Retinal pigment epithelial cell (primary cell): ENCODE measurements at places on chromosomes 7 and 10.

DNA sequence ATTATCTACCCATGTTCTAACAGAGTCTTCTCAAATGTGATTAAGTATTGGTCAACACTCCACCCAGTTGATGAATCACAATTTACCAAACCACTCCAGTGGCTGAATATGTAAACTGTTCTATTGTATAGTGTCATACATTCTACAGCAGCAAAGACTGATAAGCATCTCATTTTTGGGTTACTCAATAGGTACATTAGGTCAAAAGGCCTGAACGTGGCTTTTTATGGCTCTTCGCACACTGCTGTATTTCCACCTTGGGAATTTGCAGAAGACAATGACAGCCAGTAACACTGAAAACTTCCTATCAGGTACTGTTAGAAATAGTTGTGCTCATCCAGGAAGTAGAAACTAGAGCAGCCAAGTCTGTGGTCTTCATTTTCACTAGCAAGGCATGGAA is 166.9 kb downstream of the GLI3 start:
- DNase-seq: no peak

GRCh38 chr7:24419511-24419910 is 135.5 kb downstream of the NPY start:
- DNase-seq: no peak

DNA sequence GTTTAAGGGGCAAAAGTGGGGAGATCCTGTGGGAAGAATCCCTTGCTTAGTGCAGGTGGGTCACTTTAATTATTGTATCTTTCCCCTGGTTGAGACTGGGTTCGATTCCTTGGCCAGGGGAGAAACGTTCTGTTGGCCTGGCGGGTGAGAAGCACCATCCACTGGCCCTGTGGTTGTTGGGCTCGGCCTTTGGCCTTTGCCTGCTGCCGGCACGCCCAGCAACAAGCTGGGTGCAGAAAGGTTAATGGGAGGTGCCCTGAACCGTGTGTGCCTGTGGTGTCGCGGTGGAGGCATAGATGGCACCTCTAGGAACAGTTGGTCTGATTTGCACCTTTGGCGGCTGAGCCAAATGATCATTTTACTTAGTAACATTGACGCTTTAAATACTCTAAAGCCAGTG is 363.6 kb upstream of the CNTNAP2 start:
- DNase-seq: no peak

DNA sequence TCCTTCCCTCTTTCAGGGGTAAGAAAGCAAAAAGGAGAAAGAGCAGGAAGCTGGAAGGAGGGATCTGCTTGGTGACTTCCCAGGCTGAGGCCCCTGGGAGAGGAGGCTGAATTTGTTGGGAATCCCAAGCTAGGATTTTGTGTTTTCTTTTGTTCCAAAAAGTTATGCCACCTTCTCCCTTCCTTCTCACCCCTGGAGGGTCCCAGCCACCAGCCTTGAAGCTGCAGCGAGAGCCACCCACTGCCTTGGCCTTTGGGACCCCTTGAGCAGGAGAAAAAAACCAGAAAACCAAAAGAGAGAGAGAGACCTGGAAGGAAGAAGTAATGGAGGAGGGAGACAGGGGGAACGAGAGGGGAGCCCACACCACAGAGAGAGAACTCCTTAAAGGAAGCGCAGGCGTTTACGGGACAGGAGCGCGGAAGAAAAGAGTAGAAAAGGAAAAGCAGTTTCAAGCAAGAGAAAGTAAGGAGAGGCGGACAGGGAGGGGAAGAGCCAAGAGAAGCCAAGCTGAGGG is 7.2 kb downstream of the VAX1 start:
- DNase-seq: no peak

DNA sequence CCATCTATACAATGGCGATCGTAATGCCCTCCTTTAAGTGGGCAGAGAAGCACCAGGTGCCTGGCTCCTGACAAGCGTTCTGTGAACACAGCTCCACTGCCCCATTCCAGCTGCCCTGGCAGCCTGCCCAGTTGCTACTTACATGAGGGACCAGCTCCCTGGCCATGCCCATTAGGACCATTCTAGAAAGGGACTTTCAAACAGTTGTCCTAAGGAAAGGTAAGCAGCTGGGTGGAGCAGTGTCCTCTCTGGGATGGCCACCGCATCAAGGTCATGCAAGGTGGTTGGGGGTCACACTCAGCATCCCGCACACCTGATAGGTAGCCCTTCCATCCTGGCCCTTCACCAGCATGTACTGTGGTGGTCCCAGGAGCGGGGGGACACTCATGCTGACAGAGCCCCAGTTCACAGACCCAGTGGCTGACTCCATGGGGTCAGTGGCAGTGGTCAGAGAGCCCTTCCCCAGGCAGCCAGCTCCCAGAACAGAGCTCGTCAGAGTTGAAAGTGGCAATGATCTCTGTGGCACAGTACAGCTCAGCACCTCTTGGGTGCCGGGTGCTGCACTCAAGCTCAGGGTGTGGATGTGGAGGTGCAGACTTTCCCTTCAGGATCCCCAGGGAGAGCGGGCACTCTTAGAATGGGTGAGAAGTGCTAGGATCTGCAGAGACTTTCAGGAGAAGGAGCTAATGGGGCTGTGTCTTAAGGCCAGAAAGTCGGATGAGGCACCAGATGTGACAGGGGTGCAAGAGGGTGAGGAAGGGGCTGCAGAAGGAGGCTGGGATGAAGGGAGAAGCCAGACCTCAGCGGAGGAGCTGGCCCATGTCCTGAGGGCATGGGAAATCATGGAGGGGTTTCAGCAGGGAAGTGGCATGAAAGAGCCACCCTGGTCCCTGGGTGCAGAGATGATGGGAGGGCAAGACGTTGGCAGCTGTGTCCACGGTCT is 10.9 kb downstream of the MMRN2 start:
- no peak for DNase-seq

GRCh38 chr7:98603399-98603788 is 13.7 kb upstream of the NPTX2 start:
- no peak for DNase-seq

- no peak for DNase-seq
These were observed 105.7 kb upstream of the PPIF start for GRCh38 chr10:79241629-79241989.

GRCh38 chr7:13110107-13110506 is 422.7 kb downstream of the ARL4A start:
- no peak for DNase-seq

DNA sequence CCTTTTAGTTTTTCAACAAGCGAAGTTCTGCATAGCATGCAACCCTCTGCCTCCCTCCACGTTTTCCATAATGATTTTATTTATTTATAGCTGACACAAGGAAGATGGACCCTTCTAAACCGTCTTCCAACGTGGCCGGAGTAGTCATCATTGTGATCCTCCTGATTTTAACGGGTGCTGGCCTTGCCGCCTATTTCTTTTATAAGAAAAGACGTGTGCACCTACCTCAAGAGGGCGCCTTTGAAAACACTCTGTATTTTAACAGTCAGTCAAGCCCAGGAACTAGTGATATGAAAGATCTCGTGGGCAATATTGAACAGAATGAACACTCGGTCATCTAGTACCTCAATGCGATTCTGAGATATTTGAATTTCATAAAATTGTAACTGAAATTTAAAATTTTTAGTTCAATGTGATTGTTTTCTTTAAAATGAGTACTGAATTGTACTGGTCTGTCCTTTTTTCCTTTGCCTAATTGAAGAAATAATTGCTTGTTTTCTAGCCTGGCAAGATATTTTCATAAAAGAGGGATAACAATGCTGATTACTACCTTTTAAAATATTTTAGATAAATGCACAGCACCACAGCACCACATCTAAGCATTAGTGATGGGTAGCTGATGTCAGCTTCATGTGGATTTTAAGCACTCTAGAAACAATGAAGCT is 41.5 kb upstream of the SLC39A12 start:
- no peak for DNase-seq

DNA sequence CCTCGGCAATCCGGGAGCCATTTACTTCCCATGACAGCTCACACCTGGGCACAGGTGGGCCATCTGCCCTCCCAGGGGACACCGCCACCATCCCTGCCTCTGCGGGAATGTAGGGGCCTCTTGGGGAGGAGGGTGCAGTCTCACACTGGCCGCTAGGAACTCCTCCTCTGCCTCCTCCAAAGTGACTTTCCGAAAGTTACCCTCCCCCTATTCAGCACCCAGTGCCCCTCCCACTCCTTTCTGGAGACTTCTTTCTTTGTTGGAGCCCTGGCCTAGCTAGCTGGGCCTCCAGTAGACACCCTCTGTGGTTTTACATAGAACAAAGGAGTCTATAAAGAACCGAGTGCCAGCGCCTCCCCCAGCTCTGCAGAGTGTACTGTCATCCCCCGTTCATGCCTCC is 45.8 kb upstream of the MNX1 start:
- no peak for DNase-seq

GRCh38 chr7:40041456-40041855 is 91.4 kb downstream of the CDK13 start:
- DNase-seq: no peak

- no peak for DNase-seq
These were observed 41.8 kb downstream of the CAMK2B start for GRCh38 chr7:44283381-44284211.

- no peak for DNase-seq
These were observed 268.8 kb downstream of the DYNC1I1 start for GRCh38 chr7:96041171-96041570.

DNA sequence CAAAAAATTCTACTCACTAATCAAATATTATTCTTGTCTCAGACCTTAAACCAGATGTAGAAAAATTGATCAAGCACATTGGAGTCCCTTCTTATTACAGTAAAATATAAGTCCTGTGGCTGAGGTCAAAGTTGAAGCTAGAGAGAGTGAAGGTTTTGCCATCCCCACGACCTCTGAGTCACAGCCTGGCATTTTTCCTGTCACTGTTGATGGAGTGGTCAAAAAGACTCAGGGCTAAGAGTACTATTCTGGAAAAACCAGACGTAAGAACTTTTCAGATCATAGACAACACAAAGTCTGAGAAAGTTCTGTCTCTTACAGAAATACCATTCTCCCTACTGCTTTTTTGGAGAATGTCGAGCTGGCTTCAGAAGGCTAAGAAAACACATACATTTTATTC is 323.7 kb upstream of the ANKRD30A start:
- no peak for DNase-seq

DNA sequence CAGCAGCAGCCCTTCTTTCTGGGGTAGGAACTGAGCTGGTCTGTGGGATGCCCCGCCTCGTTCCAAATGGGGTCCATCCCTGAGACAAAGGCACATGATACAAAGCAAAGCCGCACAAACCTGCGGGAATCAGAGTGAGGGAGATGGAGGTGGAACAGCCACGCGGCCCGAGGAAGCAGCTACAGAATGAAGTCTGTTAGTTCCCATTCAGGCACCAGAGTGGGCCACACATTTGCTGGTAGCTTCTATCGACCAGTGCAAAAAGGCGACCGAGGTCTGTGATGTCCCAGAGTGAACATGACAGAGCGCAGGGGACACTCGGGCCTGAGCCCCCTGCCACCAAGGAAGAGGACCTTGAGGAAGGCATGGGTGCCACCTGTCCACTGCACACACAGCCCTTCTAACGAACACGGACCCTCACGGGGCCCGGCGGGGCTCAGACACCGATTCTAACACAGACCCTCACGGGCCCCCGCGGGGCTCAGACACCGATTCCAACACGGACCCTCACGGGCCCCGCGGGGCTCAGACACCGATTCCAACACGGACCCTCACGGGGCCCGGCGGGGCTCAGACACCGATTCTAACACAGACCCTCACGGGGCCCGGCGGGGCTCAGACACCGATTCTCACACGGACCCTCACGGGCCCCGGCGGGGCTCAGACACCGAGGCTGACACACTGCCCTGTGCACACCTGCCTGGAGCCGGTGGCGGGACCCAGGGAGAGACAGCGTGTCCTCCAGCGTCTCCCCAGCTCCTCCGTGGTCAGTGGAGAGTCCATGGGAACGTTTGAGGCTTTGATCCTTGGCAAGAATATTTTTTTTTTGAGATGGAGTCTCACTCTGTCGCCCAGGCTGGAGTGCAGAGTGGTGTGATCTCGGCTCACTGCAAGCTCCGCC is 32.8 kb upstream of the FAM20C start:
- DNase-seq: no peak

DNA sequence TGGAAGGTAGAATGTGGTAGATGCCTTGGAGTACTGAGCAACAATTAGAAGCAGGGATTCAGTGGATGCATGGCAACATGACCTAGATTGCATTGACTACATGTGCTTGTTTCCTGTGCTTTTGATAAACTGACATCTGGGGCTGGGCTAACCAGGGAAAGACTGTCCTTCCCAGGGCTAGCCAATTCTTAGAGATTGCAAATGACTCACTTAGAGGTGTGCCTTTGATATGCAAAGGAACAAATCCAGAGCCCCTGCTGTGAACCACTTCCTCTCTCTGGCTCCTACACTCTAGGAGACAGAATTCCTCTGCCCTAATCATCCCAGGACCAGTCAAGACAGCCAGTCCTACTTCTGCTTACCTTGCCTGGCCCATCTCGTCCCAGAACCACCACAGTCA is 651.5 kb downstream of the LRMDA start:
- no peak for DNase-seq

DNA sequence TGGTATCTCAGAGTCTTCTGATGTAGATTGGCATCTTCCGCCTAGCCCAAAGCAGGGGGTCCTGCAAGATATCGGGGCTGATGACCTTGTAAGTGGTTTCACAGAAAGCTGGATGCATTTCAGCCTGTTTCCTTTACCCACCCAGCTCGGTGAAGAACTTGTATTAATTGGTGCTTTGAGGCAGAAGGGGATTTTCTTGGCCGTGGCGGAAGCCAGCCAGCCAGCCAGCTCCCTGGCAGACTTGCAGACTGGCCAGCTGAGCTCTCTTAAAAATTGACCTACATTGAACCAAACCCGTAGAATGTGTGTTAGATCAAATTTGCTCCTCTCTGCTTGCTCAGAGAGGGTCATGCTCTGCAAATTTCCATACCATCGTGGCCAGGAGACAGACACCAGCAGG is 218.4 kb downstream of the ADAM12 start:
- peak; percentile 39 for DNase-seq

GRCh38 chr7:149690688-149691446 is 82.5 kb downstream of the ZNF467 start:
- no peak for DNase-seq

DNA sequence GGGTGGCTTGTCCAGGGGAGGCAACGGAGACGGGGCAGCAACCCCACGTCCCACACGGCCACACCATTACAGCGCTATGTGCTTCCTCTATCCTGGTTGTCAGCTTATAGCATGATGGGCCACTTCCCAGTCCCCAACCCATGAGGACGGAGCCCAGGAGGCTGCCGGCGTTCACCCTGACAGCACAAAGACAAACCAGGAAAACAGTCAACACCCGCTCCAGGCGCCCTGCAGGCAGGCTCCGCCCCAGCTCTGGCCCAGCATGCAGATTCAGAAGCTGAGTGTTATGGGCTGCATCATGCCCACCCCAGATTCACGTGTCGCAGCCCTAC is 14.8 kb downstream of the WDR86 start:
- DNase-seq: no peak

DNA sequence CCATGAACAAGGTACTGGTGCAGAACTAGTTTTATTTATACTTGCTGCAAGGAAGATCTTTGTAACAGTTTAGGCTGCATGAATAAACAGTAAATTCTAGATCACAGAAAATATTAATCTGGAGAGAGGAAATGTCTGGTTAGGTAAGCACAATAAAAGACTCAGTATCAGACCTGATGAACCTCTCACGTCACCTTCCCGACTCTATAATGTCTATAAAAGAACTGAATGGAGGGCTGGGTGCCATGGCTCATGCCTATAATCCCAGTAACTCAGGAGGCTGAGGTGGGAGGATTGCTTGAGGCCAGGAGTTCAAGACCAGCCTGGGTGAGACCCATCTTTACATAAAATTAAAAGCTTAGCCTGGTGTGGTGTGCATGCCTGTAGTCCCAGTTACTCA is 65.9 kb downstream of the FAM171A1 start:
- DNase-seq: no peak

GRCh38 chr7:39105720-39106119 is 128.0 kb downstream of the POU6F2 start:
- DNase-seq: no peak

GRCh38 chr7:106041140-106041717 is 70.9 kb downstream of the SYPL1 start:
- no peak for DNase-seq
